NCI-H2081 (cell line): ENCODE measurements at places on chromosomes 7 and 10.

DNA sequence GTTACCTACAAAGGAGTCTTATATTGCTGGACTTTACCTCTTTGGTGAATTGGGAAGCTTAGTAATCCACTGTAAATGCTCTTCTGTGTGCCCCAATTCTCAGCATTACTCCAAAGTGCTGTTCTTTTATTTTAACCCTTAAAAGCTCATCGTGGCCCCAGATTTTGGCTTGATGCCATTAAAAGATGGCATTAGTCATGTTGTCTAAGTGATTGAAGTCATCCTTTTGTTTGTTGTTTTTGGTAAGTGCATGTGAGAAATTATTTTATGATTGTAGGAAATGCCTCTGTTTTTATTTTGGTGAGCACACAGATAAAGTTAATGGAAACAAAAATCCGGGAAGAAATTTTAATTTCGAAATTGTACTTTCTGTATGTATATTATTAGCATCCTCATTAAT is 82.5 kb upstream of the GATA3 start:
- DNase-seq = no peak

DNA sequence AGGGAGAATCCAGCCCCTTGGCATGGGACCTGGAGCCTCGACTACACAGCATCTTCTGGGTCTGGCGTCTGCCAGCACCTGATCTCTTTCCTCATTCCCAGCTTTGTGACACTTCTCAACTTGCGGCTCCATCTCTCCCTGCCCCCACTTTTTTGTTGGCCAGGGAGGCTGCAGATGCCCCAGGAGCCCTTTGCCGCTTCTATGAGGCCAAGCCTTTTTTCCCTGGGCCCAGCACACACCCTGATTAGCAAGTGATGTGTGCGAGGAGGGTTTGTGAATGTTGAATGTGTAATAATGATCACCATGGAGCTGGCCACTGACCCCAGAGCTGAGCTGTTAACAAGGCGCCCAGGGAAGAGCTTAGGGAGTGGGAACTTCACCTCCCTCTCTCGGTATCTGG is 4.4 kb downstream of the EVX1 start:
- DNase-seq = no peak

- peak; percentile 52 for DNase-seq
These were observed 147.9 kb upstream of the FRMD4A start for GRCh38 chr10:14478604-14479003.

DNA sequence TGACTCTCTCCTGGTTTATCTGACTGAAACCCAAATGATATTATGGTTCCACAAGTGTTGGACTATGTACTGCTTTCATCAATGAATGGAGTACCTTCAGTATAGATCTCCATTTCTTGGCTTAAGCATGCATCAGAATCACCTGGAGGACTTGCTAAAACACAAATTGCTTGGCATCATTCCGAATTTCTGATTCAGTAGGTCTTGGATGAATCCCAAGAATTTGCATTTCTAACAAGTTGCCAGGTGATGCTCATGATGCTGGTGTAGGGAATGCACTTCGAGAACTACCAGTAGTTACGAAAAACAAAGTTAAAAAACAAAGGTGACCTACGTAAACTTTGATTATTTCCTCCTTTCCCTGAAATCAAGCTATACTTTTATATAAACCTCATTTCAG is 119.0 kb upstream of the FEZF1 start:
- DNase-seq = no peak

- no peak for DNase-seq
These were observed 20.4 kb upstream of the HIPK2 start for GRCh38 chr7:139798221-139798620.
